ENCODE measurements at places on chromosomes 11 and 22.

DNA sequence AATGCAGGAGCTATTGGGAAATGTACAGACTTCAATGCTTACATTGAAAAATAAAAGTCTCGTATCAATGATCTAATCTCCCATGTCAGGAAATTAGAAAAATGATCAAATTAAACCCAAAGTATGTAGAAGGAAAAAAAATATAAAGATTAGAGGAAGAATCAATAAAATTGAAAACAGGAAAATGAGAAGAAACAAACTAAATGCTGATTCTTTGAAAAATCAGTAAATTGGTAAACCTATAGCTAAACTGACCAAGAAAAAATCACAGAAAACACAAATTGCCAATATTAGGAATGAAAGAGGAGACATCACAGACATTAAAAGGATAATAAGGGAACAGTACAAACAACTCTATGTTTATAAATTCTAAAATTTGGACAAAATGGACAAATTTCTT lies 11.8 kb downstream of the OR2AT4 start:
- DNase-seq = no peak

DNA sequence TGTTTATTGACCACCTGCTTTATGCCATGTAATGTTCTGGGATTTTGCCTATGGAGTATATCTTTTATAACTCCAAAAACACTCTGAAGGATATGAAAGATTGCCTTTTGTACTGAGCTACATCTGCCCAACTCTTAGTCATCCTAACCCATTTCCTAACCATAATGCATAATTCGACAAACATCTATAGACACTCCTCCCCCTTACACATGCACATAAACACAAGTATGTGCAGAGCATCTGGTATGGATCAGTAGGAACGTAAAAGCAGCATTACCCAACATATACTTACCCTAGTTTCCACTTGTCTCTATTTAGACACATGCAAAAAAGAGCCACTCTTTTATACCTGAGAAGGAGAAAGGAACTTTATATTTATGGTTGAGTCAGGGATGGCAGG lies 272.8 kb downstream of the FAM76B start:
- no peak for DNase-seq

DNA sequence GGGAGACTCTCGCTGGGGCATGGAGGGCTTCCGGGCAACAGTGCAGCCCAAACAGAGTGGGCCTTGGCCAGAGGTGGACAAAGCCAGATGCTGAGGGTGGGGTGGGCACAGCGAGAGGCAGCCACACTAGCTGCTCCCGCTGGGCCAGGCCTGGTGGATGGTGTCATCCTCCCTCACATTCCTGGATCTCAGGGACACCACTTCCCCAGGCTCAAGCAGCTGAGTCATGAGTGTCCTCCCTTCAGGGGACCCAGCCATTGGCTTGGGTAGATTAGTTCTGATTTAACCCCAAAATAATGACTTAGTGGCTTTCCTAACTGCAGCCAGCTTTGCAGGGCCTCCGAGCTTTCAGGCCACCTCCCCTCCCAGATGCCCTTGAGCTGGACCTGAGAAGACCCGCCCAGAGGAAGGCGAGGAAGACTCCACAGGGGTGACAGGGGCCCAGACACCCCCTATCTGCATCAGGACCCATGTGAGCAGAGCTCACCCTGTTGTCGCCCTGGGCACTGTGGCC lies 25.9 kb upstream of the WNT7B start:
- DNase-seq = no peak

DNA sequence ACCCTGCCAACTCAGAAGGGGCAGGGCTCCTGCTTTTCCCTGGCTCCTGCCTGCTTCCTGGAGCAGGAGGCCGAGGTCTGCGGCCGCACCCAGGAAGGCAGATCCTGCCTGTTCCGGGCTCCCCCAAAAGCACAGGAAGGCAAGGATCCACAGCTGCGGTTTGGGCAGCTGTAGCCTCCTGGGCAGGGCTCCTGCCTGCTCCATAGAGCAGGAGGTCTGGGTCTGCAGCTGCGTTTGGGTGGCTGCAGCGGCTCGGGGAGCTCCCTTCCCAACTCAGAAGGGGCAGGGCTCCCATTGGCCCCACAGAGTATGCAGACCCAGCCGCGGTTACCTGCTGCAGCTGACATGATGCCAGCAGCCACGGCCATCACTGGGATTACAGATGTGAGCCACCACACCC lies 5.5 kb downstream of the UPK2 start:
- DNase-seq = no peak

- DNase-seq = no peak
Observed at GRCh38 chr11:26575946-26576345, 3.9 kb upstream of the MUC15 start.

DNA sequence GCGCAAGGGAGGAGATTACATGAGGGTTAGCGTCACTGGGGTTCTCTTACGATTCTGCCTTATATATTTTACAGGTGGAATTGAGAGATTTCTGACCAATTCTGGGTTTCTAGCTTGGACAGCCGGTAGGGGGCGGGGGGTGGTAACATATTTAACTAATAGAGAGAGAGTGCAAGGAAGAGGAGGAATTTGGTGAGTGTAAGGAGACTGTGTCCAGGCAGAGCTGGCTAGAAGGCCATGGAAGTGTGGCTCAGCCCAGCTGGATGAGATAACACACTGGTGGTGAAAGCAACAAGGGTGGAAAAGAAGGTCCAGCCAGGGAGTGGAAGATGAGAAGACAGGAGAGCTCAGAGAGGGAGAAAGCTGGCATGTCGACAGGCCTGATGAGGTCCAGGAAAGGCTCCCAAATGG lies 56.5 kb downstream of the ST3GAL4 start:
- DNase-seq = no peak

GRCh38 chr11:120295099-120295498 lies 30.0 kb upstream of the TLCD5 start:
- DNase-seq = no peak
